NCI-H1105 (cell line): ENCODE measurements at places on chromosomes 13 and 19.
A peak's percentile ranks its signal among the peaks of the same experiment; 100 is the strongest.

GRCh38 chr19:13476071-13476470 lies 30.2 kb downstream of the CACNA1A start:
- no peak for DNase-seq

DNA sequence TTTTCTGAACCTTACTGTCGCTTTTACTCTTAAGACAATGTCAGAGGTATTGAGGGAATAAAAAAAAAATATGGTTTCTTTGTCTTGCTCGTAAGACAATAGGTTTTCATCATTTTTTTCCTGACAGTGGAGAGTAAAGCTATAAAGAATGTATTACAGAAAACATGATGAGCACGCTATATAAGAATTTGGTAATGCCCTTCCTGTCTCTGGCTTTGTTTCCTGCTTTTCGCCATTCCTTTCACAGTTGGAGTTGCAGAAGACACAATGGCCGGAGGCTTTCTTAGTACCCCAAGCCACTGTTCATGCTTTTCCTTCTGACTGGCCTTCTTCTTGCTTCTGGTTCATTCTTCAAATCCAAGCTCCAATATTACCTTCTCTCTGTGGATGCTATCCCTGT lies 101.0 kb upstream of the DACH1 start:
- DNase-seq: no peak

GRCh38 chr19:29387586-29387985 lies 138.2 kb upstream of the VSTM2B start:
- DNase-seq: no peak

- no peak for DNase-seq
Observed at GRCh38 chr13:79502859-79503468, 22.0 kb downstream of the NDFIP2 start.

- no peak for DNase-seq
Observed at GRCh38 chr19:47107202-47107952, 6.2 kb downstream of the ZC3H4 start.

DNA sequence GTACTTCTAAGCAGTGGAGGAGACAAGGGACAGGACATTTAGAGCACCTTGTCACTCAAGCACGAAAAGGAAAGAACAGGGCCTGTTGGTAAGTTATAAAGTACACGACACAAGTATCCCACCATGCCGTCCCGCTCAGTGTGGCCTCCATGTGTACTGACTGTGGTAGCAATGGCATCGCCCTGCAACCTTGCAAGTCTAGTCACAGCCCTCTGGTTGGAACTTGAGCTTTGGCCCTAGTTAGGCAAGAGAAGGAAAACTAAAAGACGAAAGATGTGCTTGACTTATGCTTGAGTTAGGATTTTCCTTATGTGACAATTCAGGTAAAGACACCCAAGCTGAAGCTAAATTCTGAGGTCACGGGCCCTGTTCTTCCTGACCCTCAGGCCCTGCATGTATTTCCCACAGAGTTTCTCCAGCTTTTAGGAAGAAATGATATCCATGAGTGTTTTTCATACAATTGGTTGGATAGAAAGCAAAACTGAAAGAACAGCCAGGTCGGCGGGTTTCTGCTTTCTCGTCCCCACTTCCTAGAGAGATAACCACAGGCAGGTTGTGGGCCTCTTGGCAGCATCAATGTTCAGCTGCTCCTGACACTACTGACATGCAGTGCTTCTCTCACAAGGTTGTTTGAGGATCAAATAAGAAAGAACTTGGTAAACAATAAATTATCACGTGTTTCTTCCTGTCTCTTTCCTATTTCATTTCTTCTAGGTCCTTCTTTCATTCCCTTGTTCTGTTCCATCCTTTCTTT lies 216.2 kb downstream of the IRS2 start:
- DNase-seq: no peak

- no peak for DNase-seq
Observed at GRCh38 chr13:60435762-60436374, 38.8 kb downstream of the TDRD3 start.

GRCh38 chr19:7000816-7001215 lies 20.4 kb downstream of the MBD3L2B start:
- no peak for DNase-seq

- DNase-seq: no peak
Observed at GRCh38 chr13:97753942-97754670, 199.4 kb upstream of the IPO5 start.

- DNase-seq: no peak
Observed at GRCh38 chr19:40686882-40687524, 3.4 kb downstream of the NUMBL start.

GRCh38 chr19:21022996-21023395 lies 2.5 kb downstream of the ZNF430 start:
- DNase-seq: no peak

DNA sequence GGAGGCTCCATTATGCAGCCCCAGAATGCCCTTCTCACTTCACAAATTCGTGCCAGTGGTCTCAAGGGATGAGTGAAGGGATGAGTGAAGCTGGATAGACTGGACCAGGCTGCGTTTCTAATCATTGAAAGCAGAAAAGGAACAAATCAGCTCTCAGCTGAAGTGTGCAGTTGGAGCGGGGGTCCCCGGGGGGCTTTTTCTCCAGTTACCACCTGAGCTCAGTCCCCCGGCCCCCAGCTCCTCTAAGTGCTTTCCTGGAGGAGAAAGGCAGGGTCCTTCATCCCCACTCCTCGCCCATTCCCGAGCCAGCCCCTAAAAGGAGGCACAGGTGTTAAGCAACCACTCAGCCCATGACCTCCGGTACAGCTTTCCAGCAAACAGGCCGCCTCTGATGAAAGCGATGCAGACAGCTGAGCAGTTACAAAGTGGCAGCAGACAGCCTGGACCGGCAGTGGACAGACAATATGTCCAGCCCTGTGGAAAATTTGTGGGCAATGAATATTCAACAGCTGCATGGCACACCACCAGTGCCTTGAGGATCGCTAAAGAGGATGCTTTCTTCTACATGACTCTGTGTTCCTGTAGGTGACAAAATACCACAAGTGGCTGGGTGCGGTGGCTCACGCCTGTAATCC lies 110.7 kb upstream of the UBL3 start:
- no peak for DNase-seq

- no peak for DNase-seq
Observed at GRCh38 chr13:49412749-49413148, 31.1 kb downstream of the CAB39L start.

DNA sequence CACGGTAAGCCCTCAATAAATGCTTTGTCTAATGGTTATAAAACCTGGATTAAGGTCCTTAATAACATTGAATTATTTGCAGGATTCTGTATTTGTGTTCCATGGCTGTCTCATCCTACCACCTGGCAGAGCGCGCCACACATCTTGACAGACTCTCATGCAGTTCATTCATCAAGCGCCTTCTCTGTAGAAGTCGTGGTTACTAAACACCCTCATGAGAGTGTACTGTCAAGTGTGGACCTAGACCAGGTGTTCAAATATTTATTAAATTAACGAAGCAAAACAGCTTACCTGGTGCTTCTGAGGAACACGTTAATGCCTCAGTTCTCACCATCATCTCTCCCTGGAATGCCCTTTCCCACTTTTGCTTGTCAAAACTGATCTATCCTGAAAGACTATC lies 13.1 kb upstream of the FBXL3 start:
- no peak for DNase-seq

- no peak for DNase-seq
Observed at GRCh38 chr13:95256091-95256490, 45.2 kb downstream of the ABCC4 start.

DNA sequence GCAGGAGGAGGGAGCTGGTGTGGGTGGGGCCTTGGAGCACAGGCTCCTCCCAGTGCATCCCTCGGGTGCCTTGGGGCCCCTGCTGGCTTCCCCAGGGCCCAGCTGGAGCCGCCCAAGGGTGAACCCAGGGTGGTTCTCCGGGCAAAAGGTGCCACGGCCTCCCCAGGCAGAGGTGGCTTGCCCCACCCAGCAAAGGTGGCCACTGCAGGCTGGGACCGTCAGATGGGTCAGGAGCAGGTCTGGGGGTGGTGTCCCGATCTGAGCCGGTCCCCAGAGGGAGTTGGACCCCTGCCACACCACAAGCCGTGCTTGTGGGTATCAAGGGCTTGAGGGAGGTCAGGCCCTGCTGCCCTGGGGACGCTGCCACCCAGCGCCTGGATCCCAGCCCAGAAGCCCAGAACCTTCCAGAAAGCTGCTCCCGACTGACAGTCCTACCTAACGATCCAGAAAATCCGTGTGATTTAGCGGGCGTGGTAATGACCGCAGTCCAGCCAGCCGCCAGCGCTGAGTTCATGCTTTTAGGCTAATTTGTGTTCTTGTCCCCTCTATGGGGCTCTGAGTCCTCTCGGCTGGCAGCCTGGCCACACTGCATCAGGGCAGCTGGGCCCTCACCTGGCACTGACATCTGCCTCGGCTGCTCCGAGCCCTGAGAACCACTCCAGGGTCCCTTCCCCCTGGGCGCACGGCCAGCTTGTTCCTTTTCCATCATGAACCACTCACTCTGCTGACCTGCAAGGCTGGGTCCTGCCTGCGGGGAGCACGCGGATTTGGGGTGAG lies 5.0 kb upstream of the GRIN3B start:
- DNase-seq: peak; percentile 76

DNA sequence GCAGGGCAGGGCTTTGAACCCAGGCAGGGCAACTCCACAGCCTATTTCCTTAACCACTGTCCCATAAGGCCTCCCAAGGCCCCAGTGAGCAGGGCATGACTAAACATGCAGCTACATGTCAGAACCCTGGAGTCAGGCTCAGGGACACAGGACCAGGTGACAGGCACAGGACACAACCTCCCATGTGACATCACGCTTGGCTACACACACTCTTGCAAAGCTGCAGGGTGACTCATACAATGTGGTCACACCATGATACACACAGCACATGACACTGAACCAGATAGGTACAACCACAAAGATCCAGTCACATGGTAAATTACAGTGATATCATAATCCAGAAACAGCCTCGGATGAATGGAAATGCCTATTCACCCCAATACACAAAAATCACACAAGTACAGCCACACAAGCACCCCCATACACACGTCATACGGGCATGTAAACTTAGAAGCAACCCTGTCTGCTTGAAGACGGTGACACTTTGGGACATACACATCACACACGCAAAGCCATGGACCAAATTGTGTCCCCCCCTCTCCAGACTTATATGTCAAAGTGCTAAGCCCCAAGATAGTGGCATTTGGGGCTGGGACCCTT lies 14.5 kb downstream of the KLK4 start:
- DNase-seq: no peak

DNA sequence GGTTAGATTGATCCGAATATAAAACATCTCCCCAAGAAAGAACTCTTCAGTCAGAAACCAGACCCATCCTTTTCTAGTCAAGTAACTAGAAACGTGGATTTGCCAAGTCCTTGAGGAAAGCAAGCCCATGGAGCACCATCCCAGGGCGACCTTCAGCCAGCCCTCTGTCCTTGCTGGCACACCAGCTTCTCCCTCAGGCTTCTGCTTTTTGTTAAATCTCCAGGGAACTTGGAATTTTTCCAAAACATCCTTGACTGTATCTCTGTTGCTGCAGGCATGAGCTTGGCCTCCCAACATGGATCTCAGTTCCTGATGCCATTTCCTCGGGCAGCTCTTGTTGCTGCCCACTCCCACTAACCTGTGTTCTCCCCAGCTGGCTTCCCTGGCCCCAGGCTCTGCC lies 27.1 kb upstream of the C1QTNF9 start:
- no peak for DNase-seq

DNA sequence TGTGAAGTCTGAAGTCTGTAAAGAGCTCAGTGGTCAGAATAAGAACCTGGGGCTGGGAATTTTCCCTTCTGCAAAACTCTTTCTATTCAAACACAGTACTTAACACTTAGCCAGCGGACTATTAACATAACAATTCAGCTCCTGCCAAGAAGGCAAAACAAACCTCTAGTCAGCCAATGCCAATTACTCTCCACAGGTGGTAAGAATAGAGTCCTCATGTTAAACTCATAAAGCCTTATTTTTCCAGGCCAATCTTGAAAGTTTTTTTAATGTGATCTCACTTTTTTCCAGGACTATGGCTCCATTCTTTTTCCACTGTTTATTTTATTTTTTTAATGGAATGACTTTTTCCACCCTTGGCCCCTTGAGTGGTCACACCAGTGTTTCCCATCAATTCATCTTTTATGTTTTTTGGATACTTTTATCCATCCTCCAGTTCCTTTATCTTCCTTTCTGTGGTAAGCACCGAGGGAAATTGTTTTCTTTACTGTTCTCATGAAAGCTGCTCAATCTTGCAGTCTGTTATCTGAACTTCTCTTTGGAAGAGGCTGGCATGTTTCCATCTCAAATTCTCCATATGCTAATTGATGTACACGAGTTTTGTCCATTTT lies 217.3 kb downstream of the LHFPL6 start:
- DNase-seq: peak; percentile 11

DNA sequence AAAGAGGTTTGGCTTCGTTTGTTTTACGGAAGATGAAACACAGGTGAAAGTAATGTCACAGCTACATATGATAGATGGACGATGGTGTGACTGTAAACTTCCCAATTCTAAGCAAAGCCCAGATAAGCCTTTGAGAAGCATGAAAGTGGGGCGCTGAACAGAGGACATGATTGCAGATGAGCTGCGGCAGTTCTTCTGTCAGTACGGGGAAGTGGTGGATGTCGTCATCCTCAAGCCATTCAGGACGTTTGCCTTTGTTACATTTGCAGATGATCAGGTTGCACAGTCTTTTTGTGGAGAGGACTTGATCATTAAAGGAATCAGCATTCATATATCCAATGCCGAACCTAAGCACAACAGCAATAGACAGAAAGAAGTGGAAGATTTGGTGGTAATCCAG lies 111.5 kb upstream of the DIAPH3 start:
- DNase-seq: no peak

DNA sequence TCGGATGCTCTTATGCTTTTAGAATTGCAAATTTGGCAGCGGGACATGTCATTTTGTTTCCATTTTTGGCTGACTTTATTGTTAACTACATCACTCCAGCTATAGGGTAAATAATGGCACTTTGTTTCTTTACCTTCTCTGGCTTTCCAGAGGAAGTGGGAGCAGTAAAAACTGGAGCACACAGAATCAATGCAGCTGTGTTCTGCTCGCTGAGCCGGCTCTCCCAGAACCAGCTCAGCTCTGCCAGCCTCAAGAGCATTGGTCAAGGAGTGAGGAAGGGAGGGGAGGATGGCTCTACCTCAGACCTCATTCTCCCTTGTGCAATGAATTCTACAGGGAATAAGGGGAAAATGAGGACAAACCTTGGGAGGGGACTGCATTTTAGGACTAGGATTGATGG lies 50.5 kb upstream of the SPATA13 start:
- DNase-seq: no peak
